Adrenal gland (tissue), 19 donors: ENCODE measurements at places on chromosomes 2 and 18. TPM values are rescaled to one million over a fixed set of nuclear protein-coding genes. Genes with fewer than 3 reads are reported as not detected.

Gene SLC5A7
- 1.9 TPM for total RNA-seq

Gene TTN
- 1.7 TPM for total RNA-seq

Gene LDLRAD4
- total RNA-seq: 60.0 TPM

Gene OTX1
- not detected for total RNA-seq

Gene MROH2A
- not detected for total RNA-seq

Gene ONECUT2
- 0.23 TPM for total RNA-seq

Gene NFU1
- 53.9 TPM for total RNA-seq

Gene TMEM237
- total RNA-seq: 37.6 TPM

Gene CLEC4F
- not detected for total RNA-seq

Gene ERLEC1
- 56.4 TPM for total RNA-seq

Gene KYNU
- 15.2 TPM for total RNA-seq

Gene WDR43
- 35.9 TPM for total RNA-seq

Gene SCYGR4
- total RNA-seq: not detected

Gene CHRND
- total RNA-seq: 0.19 TPM

Gene IL36RN
- not detected for total RNA-seq

Gene COL4A4
- 26.7 TPM for total RNA-seq

Gene GALR1
- total RNA-seq: 1.1 TPM

Gene L3MBTL4
- 5.0 TPM for total RNA-seq

Gene TRABD2A
- total RNA-seq: not detected

Gene EMX1
- total RNA-seq: 0.15 TPM

Gene SPP2
- not detected for total RNA-seq

Gene TNP1
- total RNA-seq: not detected

Gene KHK
- 10.9 TPM for total RNA-seq

Gene UPP2
- not detected for total RNA-seq

Gene IL37
- not detected for total RNA-seq

Gene TPO
- not detected for total RNA-seq

Gene MAL
- total RNA-seq: not detected

Gene HRH4
- not detected for total RNA-seq

Gene POTEI
- total RNA-seq: not detected

Gene VRK2
- 16.7 TPM for total RNA-seq

Gene ESPNL
- 0.69 TPM for total RNA-seq

Gene MYO5B
- 3.7 TPM for total RNA-seq

Gene TCF7L1
- total RNA-seq: 1.2 TPM

Gene GREB1L
- total RNA-seq: 0.54 TPM

Gene PDE1A
- 5.5 TPM for total RNA-seq

Gene CDK15
- 1.1 TPM for total RNA-seq

Gene ZSWIM2
- total RNA-seq: not detected

Gene NEB
- 3.4 TPM for total RNA-seq

Gene PTPN18
- total RNA-seq: 43.9 TPM

Gene TRIM43
- total RNA-seq: not detected

Gene SLC9A2
- total RNA-seq: 0.47 TPM

Gene C2orf68
- total RNA-seq: 26.0 TPM

Gene CYTIP
- total RNA-seq: 5.4 TPM

Gene LRATD1
- 5.0 TPM for total RNA-seq

Gene CNTNAP5
- total RNA-seq: 4.9 TPM

Gene TFPI
- 31.1 TPM for total RNA-seq

Gene PIEZO2
- total RNA-seq: 18.0 TPM

Gene IL1F10
- not detected for total RNA-seq

Gene LYPD1
- total RNA-seq: 0.23 TPM

Gene PRSS56
- not detected for total RNA-seq

Gene AMER3
- total RNA-seq: 0.08 TPM

Gene OSBPL1A
- total RNA-seq: 33.0 TPM

Gene CD302
- 72.1 TPM for total RNA-seq

Gene EVA1A
- total RNA-seq: not detected

Gene EGR4
- 0.30 TPM for total RNA-seq
